Left ventricle myocardium inferior (tissue), 1 donor: ENCODE measurements at places on chromosomes 11 and 22. TPM values are rescaled to one million over a fixed set of nuclear protein-coding genes. Genes with fewer than 3 reads are reported as not detected.

SYTL2 gene
- 3.8 TPM for total RNA-seq

CHRM1 gene
- not detected for total RNA-seq

GRCh38 chr22:29263791-29264276 is 3.9 kb downstream of the RHBDD3 start:
- no peak for DNase-seq
- H3K4me3 ChIP-seq, result no peak overlapping the region
- no peaks in the 10 kb centered on the region for H3K27me3 ChIP-seq

DNA sequence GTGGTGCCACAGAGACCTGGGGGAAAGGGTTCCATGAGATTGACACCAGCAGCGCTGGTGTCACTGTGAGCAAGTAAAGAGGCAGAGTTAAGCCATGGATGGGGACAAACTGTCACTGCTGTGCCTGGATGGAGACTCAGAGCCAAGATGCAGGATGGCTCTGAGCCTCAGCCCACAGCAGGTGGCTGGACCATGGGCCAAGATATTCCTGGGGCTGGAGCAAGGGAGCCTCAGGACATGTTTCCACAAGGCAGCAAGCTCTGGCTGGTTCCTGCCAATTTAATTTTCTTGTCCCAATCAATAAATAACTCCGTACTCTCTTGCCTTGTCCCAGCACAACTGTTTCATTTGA is 23.0 kb downstream of the MYO18B start:
- no peaks in the 10 kb centered on the region for H3K27me3 ChIP-seq
- H3K4me1 ChIP-seq, result peaks cover 57% of the 10 kb centered on the region
- peak overlapping the region; percentile 76 for H3K27ac ChIP-seq
- H3K4me3 ChIP-seq, result no peak overlapping the region

DNA sequence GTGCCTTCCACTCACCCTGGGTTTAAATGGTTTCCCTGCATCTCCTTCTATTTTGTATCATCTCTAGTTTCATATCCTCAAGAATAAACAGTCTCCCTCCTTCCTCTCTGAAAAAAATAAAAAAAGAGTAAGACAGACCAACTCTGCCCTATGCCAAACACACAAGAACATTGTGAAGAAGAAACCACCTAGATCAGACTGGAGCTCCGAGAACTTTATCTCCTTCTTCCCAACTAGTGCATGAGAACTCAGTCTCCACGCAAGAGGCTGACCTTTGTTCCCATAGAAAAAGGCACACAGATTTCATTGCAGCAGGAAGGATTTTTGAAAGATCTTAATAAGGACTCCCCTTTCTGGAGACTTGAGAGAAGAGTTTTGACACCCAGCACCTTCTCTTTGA is 8.7 kb upstream of the PEX26 start:
- no peak for DNase-seq
- H3K27me3 ChIP-seq, result peaks cover 6% of the 10 kb centered on the region
- H3K36me3 ChIP-seq, result no peaks in the 10 kb centered on the region
- peak overlapping the region; percentile 86 for H3K27ac ChIP-seq

DNA sequence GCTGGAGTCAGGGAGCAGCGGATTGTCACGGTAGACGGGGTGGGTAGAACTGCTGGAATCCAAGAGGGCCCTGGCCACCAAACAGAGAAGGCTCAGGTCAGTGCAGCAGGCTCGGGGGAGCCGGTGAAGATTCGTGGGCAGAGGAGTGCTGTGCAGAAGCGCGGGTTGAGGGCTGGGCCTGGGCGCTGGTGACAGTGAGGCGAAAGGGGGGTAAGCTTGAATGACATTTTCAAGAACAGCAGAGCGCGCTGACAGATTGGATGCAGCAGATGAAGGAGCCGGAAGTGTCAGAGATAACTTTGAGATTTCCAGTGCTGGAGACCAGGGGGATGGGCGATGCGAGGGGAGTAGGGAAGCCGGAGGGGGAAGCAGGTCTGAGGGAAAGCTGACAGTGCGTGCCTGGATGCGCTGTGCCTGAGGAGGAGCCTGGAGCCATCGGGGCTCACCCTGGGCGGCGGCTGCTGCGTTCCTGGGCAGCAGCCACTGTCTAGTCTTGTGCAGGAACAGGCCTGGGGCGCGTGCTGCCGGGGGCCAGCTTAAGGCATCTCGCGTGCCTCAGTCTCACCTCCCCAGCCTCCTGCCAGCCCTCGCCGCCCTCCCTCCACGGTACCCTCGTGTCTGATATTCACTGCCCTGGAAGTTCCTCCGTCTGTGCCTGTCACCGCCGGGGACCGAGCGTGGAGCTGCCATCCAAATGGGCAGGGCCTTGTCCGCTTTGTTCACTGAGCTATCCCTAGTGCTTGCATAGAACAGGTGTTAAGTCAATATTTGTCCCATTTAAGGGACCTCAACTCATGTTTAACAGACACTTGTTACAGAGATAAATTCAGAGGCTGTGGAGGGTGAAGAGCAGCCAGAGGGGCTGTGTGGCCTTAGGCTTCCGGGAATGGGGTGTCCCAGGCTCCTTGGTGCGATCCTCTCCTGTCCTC is 5.2 kb downstream of the GRIK4 start:
- H3K36me3 ChIP-seq, result no peaks in the 10 kb centered on the region
- H3K27ac ChIP-seq, result no peak overlapping the region
- H3K4me3 ChIP-seq, result no peak overlapping the region
- H3K4me1 ChIP-seq, result peaks cover 14% of the 10 kb centered on the region
- no peak for DNase-seq
- peaks cover 86% of the 10 kb centered on the region for H3K27me3 ChIP-seq

- no peak for DNase-seq
- H3K36me3 ChIP-seq, result no peaks in the 10 kb centered on the region
- peaks cover 36% of the 10 kb centered on the region for H3K4me1 ChIP-seq
Observed at GRCh38 chr22:33798401-33798800, 121.9 kb downstream of the LARGE1 start.

DNA sequence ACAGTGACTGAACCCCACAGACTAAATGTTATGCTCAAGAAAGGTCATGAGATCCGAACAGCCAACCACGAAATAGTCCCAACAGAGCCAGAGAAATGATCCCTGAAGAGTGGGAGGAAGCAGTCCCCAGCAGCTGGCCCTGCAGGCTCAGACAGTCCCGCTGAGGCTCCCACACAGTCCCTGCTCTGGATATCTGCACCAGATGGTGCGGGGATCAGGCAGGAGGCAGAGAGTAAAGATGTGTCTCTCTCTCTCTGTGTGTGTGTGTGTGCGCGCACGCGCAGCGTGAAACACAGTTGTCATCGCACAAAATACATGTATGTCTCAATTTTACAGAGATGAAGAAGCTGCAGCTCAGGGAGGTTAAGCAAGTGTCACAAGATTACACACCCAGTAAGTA is 27.9 kb downstream of the GUCY1A2 start:
- H3K27me3 ChIP-seq, result no peaks in the 10 kb centered on the region
- H3K27ac ChIP-seq, result peak overlapping the region; percentile 68
- H3K36me3 ChIP-seq, result no peaks in the 10 kb centered on the region
- H3K4me1 ChIP-seq, result peaks cover 37% of the 10 kb centered on the region
- DNase-seq, result peak; percentile 50
